ENCODE measurements at places on chromosomes 2 and 18.

- no peak for DNase-seq
Observed at GRCh38 chr2:118508282-118508681, 339.2 kb downstream of the EN1 start.

DNA sequence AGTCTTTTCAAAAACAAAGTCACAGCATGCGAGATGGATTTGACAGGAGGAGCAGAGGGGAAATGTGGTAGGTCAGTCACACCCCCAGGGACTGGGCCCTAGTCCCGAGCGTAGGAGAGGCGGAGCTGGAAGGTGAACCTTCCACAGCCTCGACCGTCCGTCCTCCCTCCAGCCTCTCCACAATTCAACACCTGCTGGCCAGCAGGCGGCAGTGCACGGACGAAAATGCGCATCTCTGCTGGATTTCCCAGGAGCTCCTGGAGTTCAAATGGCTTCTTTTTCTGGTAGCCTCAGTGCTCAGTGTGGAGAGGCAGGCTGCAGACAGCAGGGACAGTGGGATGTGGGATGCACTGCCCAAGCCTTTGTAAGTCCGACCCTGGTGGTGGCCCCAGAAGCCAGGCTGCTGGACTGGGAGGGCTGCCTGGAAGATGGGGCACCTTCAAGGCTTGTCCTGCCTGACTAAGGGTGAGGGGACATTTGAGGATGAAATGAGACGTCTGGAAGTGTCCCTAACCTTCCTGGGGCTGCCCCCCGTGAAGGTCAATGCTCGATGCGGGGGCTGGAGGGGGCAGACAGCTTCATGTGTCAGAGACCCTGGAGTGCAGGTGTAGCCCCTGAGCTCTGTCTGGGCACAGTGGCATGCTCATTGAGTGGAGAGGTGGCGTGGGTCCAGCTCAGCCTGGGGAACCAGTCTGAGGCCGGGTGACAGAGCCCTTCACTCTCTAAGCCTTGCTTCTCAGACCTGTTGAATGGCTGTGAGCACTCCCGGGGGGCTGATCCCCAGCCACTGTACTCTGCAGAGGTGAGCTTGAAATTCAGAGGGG lies 189.5 kb downstream of the TFCP2L1 start:
- DNase-seq, result peak; percentile 35

- no peak for DNase-seq
Observed at GRCh38 chr18:3360211-3360610, 89.8 kb upstream of the TGIF1 start.

DNA sequence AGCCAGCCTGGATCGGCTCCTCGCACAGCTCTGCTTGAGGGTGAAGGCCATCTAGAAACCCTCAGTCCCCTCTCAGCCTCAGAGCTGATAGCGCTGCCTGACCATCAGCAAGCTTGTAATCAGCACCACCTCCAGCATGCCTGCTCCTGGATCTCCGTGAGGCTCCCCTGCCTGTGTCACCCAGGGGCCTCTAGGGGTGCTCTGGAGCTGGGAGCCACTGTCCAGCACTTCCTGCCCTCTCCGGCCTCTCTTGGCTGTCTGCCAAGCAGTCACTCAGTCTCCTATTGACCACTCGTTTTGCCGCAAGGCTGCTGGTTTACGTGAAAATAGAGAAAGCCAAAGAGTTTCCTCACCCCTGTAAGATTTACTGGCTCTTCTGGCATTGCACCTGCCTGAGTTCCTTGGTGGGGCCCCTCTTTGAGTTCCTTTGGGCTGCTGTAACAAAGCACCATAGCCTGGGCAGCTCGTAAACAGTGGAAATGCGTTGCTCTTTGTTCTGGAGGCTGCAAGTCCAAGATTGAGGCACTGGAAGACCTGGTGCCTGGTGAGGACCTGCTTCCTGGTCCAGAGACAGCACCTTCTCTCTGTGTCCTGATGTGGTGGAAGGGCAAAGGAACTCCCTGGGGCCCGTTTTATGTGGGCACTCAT lies 17.9 kb downstream of the CAPN10 start:
- DNase-seq, result peak; percentile 53

DNA sequence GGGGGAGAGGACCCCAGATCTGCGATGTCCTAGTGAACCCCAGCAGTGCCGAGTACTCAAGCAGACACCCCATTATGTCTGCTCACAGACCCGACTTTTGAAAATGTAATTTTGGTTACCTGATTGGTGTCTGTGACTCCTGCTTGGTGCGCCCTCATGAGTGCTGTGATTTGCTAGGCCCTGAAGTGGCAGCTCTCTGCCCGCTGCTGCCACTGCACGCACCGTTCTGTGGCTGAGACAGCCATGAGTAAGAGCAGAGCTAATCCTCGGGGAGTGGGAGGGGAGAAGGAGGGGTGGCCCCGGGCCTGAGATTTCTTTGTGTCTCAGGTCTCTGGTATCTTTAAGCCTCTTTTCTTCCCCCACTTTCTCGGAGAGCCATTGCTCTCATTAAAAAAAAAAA lies 18.2 kb downstream of the FHOD3 start:
- DNase-seq, result no peak

DNA sequence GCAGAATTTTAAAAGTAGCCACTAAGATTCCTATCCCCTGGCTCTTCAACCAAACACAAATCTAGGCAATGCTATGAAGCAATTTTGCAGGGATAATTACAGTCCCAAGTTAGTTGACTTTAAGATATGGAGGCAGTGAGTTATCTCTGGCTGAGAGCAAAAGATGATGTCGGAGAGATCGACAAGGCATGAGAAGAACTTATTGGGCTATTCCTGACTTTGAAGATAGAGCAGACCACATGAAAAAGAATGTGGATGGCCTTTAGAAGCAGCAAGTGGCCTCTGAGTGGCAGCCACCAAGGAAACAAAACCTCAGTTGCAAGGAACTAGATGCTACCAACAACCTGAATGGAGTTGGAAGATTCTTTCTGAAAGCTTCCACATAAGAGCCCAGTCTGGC lies 58.2 kb upstream of the PPM1B start:
- DNase-seq, result no peak

- no peak for DNase-seq
Observed at GRCh38 chr2:233062451-233062850, 2.3 kb downstream of the INPP5D start.

GRCh38 chr2:229273006-229273722 lies 2.1 kb upstream of the PID1 start:
- peak; percentile 2 for DNase-seq

DNA sequence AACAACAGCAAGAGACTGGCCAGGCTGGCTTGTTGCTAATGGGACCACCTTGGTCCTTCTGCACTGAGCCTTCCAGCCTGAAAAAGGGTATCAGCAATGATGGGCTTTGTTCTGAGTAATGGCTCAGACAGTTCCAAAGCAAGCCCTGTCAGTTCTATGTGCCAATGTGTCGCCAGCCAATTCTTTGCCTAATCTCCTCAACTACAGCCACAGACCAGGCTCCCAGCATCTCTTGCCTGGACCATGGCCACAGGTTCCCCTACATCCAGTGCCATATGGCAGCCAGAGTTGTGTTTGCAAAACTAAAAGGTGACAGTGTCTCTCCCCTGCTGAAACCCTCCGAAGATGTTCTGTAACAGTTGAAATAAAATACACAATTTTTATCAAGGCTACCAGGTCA lies 61.5 kb upstream of the TMEM177 start:
- no peak for DNase-seq

DNA sequence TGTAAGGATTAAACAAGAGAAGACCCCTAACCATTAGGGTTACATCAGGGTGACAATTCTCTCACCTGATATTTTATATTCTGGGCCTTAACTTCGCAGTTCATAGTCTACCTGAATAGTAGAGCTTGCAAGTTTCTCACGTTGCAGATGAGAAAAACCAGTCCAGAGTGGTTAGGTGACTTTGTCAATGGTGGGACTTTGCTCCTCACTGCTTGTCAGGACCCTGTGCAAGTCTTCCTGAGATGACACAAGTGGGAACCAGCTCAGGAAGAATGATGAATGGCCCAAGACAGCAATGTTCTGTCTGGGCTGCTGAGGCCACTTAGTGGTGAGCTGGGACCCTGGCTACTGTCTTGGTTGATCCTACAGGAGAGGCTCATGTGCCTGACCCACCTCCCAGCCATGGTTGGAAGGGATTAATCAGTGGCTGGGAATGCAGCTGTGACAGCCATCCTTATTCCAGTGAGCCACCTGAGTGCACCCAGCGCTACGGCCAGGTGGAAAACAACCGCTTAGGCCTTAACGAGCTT lies 16.9 kb downstream of the LGALSL start:
- no peak for DNase-seq

- no peak for DNase-seq
Observed at GRCh38 chr2:207269038-207269437, 103.3 kb upstream of the KLF7 start.

- DNase-seq, result no peak
Observed at GRCh38 chr2:162261032-162261945, 18.0 kb upstream of the FAP start.

GRCh38 chr2:173903601-173904394 lies 61.4 kb downstream of the SP3 start:
- DNase-seq, result no peak

GRCh38 chr18:48164116-48164515 lies 233.7 kb upstream of the SMAD2 start:
- DNase-seq, result no peak

- DNase-seq, result no peak
Observed at GRCh38 chr2:128584296-128584890, 265.7 kb upstream of the HS6ST1 start.

DNA sequence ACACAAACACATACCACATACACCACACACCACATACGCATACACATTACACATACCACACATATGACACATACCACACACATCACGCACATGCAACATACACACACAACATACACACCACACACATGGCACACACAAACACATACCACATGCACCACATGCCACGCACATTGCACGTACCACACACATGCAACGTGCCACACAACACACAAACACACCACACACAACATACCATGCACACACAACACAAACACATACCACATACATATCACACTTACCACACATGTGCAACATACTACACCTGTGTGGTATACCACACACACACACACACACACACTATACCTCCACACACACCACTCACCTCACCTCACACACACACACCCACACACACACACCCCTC lies 15.0 kb downstream of the TMEM177 start:
- DNase-seq, result no peak

- DNase-seq, result no peak
Observed at GRCh38 chr2:12465631-12466135, 251.1 kb upstream of the TRIB2 start.

DNA sequence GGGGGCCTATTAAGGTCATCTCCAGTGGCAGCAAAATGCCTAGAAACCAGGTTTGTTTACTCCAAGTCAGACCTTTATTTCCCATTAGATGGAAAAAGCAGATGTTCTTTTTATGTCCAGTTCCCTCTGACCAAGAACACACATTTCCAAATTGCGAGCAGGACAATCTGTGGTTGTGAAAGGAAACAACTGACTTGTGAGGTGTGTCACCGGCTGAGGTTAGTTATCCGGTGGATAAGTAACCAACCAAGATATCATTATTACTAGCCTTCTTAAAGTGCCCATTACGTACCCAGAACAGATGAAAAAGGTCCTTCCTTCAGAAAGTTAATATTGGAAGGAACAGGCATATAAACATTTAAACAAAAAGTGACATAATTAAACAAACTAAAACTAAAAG lies 112.9 kb downstream of the THADA start:
- DNase-seq, result no peak

- no peak for DNase-seq
Observed at GRCh38 chr2:227942021-227942420, 70.6 kb downstream of the DAW1 start.

- no peak for DNase-seq
Observed at GRCh38 chr2:126986631-126987187, 88.0 kb downstream of the TEX51 start.

DNA sequence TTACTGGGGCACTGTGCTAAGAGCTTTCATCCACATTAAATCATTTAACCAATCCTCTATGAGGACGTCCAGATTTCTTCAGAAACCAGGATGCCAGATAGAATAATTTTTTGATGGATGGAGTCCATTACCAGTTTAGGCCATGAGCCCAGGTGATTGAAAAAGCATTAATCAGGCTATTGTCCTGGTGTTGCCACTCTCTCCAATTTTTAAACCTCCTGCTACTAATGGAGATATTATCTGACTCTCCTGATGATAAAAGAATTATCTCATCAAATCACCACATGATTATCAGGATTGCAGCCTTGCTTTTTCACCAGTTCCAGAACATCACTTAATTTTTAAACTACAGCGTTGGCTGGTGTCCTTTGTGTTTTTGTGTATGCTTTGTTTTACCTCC lies 402.2 kb downstream of the CLIP4 start:
- no peak for DNase-seq

- no peak for DNase-seq
Observed at GRCh38 chr2:105634198-105634597, 110.5 kb upstream of the NCK2 start.

DNA sequence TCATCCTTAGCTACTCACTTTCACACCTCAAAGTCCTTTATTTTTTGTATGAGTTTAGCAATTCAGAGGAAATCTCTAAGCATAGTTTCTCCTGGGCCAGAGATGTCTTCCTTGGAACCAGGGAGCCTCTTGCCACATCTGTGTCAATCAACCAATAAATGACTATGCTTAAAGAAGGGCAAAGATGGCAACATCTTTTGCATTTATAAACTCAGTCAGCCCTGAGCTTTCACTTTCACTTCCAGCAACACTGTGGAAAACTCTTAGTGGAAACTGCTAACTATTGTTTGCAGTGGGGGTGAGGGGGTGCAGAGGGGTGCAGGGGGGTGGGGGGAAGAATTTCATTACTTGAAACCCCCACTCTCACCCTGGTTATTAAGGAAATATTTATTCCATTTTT lies 3.4 kb downstream of the ACVR1C start:
- no peak for DNase-seq

Measured in right kidney (tissue), 9 donors.